ENCODE measurements at places on chromosomes 5 and 9.

- no peak for DNase-seq
These were observed 101.4 kb downstream of the TMEM167A start for GRCh38 chr5:82975812-82976211.

DNA sequence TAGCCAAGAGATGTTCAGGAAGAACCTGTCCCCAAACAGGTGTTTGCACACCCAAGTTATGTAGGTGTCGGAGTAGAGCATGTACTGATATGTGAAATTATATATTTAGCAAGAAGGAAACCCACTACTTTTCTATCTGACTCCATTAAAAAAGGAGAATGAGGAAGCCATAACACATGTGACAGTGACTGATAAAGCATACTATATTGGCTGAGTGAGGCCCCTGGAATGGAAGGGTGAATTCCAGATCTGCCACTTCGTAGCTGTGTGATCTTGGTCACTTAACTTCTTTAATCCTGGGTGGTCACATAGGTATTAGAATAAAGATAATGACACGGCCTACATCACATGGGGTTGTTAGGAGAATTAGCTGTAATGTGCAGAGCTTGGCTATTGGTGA is 116.0 kb upstream of the MAN2A1 start:
- no peak for DNase-seq

GRCh38 chr9:12817702-12818101 is 42.9 kb downstream of the LURAP1L start:
- DNase-seq, result no peak

- DNase-seq, result no peak
These were observed 246.9 kb downstream of the MAST4 start for GRCh38 chr5:66843065-66843464.

- no peak for DNase-seq
These were observed 97.7 kb upstream of the SMARCA2 start for GRCh38 chr9:1917396-1917935.

DNA sequence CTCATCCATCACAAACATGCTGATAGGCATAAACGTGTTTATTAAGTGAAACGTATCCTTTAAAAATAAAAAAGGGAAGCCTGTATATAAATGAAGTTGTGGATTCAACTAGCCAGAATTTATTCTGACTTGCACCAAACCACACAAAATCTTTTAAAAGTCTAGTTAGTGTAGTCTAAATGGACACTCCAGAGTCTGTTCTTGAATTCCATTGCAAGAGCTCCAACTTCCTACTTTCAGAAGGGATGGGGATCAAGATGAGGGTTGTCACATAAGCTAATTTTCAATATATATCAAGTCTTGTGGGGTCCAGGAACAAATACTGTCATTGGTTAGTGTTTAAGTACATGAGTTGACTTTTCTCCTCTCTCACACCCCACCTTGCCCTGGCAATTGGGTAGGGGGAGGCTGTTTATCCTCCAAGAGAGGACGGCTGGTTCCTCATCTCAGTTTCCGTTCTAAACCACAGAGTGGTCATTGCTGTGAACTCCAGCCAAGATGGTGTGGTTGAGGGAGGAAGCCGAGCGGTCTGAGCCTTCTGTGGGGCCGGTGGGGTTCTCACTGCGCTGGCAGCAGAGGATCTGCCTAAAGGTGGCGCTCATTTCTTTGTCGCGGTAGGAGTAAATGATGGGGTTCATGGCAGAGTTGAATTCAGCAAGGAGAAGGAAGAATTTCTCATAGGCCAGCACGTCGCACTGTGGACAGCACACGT is 163.2 kb downstream of the LPAR1 start:
- no peak for DNase-seq

DNA sequence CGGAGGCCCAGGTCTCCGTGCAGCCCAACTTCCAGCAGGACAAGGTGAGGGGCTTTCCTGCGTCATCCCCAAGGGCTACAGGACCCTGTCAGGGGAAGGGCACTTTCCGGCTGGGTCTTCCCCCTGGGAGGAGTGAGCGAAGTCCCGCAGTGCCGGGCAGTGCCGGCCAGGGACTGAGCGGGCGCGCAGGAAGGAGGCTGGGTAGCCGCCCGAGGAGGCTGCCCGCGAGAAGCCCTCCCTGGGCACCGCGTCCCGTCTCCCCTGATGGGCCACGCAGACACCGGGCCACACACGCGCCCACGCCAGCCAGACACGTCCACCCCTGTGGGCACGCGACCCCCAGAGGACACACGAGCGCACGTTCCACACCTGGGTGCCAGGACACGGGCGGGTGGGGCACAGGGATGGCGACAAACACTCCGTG is 357 bp downstream of the PTGDS start:
- DNase-seq, result no peak
